ENCODE measurements at places on chromosomes 6 and 20. TPM values are rescaled to one million over a fixed set of nuclear protein-coding genes. Genes with fewer than 3 reads are reported as not detected.

- no peaks in the 10 kb centered on the region for H3K4me1 ChIP-seq
- DNase-seq: no peak
- no peaks in the 10 kb centered on the region for H3K36me3 ChIP-seq
- no peak overlapping the region for H3K4me3 ChIP-seq
These were observed 170.7 kb downstream of the SMOC2 start for GRCh38 chr6:168611691-168612090.

GRCh38 chr20:13783528-13783927 is 1.2 kb downstream of the ESF1 start:
- no peak for DNase-seq
- peak overlapping the region; percentile 95 for H3K4me3 ChIP-seq
- H3K27me3 ChIP-seq: no peaks in the 10 kb centered on the region
- H3K36me3 ChIP-seq: peaks cover 3% of the 10 kb centered on the region
- no peak overlapping the region for H3K27ac ChIP-seq

- no peaks in the 10 kb centered on the region for H3K4me1 ChIP-seq
- no peak overlapping the region for H3K27ac ChIP-seq
- no peaks in the 10 kb centered on the region for H3K27me3 ChIP-seq
- H3K36me3 ChIP-seq: no peaks in the 10 kb centered on the region
- DNase-seq: no peak
These were observed 206.7 kb upstream of the AGPAT4 start for GRCh38 chr6:161480421-161481155.

C20orf96 gene
- total RNA-seq: 3.9 TPM

DNA sequence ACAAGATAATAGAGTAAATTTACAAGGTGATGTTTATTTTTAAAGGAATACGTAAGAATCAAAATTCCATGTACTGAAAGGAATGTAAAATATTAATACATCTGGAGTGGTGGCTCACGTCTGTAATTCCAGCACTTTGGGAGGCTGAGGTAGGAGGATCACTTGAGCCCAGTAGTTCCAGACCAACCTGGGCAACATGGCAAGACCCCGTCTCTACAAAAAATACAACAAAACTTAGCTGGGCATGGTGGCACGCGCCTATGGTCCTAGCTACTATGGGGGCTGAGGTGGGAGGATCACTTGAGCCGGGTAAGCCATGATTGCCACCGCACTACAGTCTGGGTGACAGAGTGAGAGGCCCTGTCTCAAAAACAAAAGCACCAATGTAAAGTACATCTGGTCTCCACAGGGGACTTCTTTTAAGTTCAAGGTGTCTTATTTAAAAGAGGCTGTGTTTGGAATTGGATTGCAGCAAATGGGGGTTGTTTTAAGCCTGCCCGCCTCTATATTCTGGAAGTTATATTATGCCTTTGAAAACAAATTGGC is 36.9 kb downstream of the ARID1B start:
- H3K36me3 ChIP-seq: no peaks in the 10 kb centered on the region
- no peaks in the 10 kb centered on the region for H3K27me3 ChIP-seq
- no peak overlapping the region for H3K4me3 ChIP-seq
- H3K27ac ChIP-seq: no peak overlapping the region
- H3K4me1 ChIP-seq: no peaks in the 10 kb centered on the region
- DNase-seq: no peak

GRCh38 chr20:17720755-17721154 is 21.0 kb downstream of the BANF2 start:
- no peaks in the 10 kb centered on the region for H3K27me3 ChIP-seq
- no peak for DNase-seq
- no peaks in the 10 kb centered on the region for H3K36me3 ChIP-seq
- no peaks in the 10 kb centered on the region for H3K4me1 ChIP-seq
- no peak overlapping the region for H3K27ac ChIP-seq
- H3K4me3 ChIP-seq: no peak overlapping the region

GRCh38 chr6:97405818-97406409 is 122.9 kb upstream of the MMS22L start:
- DNase-seq: no peak
- H3K36me3 ChIP-seq: no peaks in the 10 kb centered on the region
- H3K27ac ChIP-seq: no peak overlapping the region
- no peaks in the 10 kb centered on the region for H3K27me3 ChIP-seq
- no peak overlapping the region for H3K4me3 ChIP-seq

GRCh38 chr6:132333639-132334520 is 67.4 kb downstream of the MOXD1 start:
- H3K27me3 ChIP-seq: no peaks in the 10 kb centered on the region
- no peak overlapping the region for H3K27ac ChIP-seq
- DNase-seq: peak; percentile 94
- H3K4me1 ChIP-seq: peaks cover 2% of the 10 kb centered on the region

MAPK13 gene
- total RNA-seq: 7.6 TPM

Measured in fibroblast of lung (primary cell).